ENCODE measurements at places on chromosomes 7 and 10.

- no peak for DNase-seq
These were observed 44.0 kb downstream of the OAT start for GRCh38 chr10:124374535-124375352.

- no peak for DNase-seq
These were observed 15.4 kb downstream of the RNF32 start for GRCh38 chr7:156655983-156656382.

GRCh38 chr10:104614245-104614831 is 26.8 kb upstream of the SORCS3 start:
- no peak for DNase-seq

DNA sequence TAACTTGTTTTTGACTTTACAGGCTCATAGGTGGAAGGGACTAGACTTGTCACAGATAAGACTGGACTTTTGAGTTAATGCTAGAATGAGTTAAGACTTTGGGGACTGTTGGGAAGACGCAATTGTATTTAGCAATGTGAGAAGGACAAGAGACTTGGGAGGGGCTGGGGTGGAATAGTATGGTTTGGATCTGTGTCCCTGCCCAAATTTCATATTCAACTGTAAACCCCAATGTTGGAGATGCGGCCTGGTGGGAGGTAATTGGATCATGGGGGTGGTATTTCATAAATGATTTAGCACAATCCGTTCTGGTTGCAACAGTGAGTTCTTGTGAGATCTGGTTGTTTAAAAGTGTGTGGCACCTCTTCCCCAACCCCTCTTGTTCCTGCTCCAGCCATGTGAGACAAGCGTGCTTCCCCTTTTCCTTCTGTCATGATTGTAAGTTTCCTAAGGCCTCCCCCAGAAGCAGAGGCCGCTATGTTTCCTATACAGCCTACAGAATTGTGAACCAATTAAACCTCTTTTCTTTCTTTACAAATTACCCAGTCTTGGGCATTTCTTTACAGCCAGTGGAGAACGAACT is 22.6 kb downstream of the RNF216 start:
- DNase-seq = no peak

DNA sequence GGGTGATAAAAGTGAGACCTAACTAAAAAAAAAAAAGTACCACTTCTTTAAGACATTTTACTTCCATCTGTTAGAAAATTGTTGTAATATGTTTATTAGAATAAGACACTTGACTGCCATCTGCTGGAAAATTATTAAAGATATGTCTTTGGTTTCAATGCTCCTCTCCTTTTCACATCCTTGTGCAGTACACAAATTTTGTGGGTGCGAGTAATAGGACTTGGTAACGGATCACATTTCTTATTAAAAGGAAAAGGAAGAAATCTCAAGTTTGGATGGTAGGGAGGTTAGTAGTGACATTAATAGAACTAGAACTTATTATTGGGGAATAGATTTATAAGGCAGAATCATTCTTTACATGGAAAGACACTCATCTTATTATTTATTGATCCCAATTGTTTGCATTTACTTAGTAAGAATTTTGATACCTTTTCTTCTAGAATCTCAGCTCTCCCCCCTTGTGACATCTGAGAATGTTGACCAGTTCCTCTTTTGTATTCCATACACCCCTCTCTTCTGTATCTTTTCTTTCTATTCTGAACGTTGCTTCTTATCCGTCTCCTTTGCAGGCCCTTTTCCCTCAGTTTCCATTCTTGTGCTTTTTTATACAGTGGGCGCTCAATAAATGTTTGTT is 43.0 kb upstream of the RPA3 start:
- no peak for DNase-seq

DNA sequence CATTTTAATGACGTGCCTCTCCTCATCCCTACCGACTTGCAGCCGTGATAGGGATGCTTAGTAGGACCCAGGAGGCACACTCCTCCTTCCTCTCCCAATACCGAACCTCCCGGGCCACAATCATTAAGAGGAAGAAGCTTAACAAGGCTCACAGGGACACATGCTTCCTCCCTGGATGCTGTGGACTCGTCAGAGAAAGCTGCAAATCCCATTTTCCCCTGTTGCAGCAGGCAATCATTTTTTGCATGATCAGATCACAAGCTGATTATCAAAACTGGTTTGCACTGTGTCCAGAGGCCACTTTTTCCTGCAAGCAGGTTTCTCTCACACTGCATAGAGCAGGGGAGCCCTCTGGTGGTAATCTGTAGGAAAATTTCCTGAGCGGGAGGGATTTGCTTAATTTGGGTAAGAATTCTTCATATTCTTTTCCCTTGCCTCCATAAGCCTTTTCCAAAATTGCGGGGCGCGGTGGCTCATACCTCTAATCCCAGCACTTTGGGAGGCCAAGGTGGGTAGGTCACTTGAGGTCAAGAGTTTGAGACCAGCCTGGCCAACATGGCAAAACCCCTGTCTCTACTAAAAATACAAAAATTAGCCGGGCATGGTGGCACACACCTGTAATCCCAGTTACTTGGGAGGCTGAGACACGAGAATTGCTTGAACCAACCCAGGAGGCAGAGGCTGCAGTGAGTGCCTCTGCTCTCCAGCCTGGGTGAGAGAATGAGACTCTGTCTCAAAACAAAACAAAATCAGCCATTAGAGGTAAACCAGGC is 16.1 kb upstream of the LAMB4 start:
- no peak for DNase-seq

GRCh38 chr10:132149917-132150316 is 36.8 kb upstream of the DPYSL4 start:
- DNase-seq = no peak

DNA sequence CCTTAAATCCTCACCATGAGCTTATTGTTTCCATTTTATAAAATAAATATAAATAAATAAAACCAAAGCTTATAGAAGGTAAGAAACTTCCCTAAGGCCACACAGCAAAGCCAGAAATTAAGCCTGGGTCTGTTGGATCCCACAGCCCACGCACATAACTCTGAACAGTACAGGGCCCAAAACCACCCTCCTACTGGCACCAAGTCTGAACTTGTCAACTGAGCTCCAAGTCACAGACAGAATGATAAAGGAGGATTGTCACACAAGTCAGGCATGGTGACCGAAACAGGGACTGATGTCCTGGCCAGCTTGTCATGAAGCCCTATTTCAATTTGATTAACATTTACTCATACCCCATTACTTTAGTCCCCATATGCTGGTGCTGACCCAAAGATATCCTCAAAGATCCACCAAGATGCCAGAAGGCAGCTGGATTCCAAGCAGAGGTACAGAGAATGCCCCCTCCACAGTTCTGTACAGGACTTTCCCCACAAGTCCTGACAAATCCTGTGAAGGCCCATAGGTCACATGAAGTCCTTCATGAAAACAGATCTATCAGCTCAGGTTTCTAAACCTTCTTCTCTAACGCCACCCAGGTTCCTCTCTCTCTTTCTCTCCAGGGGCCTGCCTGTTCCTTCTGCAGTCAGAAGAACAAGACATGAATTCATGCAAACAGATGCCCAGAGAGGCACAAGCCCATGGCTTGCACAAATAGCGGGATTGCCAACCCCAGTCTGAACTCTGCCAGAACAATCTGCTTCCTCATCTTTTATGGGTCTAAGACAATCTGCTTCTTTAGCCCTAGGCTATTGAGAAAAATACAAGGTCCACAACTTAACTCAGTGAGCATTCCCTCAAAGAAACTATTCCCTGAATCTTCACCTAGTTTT is 60.9 kb downstream of the GLI3 start:
- no peak for DNase-seq

DNA sequence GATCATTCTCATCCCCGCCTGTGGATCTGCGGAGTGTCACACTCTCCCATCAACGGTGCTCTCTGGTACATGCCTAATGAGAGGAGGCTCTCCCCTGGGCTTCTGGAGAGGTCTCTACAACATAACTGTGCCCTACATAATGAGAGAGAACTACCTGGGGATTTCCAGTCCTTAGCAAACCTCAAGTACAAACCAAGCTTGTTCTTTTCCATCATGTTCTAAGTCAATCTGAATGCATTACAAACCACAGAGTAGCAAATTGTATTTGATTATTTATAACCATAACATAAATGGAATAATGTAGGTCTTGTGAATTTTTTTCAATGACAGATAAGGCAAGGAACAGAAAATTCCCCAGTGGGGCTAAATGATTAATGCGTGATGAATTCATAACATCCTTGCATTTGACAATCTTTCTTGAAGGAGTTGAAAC is 412.4 kb upstream of the NRP1 start:
- no peak for DNase-seq

DNA sequence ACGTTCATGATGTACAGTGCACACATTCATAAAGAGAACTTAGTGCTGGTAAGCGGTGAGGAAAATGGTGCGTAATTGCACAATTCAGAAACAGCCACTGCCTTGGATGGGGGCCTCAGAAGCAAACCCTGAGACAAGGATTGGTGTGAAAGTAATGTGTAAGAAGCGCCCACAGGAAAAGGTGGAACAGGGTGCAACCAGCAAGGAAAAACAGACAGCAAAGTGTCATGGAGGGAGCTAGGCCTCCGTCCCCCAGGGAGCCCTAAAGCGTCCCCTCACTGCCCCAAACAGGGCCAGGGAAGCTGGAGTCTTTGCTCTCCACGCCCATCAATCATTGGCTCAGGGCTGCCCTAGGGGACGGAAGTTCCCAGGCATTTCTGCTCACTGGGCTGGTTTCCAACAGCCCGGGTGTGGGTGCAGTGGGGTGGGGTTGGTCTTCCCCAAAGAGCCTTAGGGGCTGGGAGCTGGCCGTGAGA is 9.6 kb upstream of the C10orf105 start:
- no peak for DNase-seq

DNA sequence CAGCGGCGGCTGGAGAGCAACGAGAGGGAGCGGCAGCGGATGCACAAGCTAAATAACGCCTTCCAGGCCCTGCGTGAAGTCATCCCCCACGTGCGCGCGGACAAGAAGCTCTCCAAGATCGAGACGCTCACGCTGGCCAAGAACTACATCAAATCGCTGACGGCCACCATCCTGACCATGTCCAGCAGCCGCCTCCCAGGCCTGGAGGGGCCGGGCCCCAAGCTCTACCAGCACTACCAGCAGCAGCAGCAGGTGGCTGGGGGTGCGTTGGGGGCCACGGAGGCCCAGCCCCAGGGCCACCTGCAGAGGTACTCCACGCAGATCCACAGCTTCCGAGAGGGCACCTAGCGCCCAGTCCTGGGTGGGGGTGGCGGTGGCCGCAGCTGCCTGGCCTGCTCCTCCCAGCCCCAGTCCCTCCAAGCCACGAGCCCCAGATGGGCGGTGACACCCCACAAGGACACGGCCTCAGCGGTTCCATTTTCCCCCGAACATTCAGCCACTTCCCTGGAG is 1.3 kb downstream of the BHLHA15 start:
- no peak for DNase-seq

DNA sequence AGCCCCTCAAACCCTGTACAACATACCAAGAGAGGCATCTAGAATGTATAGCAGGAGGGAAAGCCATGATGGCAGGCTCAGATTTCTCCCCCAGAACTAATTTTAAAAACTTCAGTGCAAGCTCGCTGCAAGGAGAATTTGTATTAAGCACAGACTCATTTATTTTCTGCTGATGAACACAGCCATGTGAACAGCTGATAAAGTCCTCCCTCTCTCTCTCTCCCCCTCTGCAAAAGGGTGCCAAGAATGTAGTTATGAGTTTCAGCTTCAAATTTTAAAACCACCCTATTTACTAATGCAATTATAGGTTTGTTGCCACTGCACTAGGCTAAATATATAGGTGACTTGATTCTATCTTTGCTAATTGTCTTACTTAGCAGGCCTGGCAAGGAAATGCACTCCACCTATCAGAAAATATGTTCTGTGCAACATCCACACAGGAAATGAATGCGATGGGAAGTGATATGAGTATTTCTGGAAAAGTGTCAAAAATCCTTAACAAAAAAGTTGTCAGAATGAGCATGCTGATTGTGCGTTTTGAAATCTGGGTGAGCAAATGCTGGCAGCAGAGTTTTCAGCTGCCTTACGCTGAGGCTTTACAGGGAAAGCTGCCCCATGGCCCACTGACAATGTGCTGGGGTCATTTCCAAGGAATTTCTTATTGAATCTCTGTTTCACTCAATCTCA is 43.4 kb upstream of the GHITM start:
- no peak for DNase-seq

GRCh38 chr10:97333351-97333600 is 1.3 kb downstream of the FRAT2 start:
- DNase-seq = no peak

DNA sequence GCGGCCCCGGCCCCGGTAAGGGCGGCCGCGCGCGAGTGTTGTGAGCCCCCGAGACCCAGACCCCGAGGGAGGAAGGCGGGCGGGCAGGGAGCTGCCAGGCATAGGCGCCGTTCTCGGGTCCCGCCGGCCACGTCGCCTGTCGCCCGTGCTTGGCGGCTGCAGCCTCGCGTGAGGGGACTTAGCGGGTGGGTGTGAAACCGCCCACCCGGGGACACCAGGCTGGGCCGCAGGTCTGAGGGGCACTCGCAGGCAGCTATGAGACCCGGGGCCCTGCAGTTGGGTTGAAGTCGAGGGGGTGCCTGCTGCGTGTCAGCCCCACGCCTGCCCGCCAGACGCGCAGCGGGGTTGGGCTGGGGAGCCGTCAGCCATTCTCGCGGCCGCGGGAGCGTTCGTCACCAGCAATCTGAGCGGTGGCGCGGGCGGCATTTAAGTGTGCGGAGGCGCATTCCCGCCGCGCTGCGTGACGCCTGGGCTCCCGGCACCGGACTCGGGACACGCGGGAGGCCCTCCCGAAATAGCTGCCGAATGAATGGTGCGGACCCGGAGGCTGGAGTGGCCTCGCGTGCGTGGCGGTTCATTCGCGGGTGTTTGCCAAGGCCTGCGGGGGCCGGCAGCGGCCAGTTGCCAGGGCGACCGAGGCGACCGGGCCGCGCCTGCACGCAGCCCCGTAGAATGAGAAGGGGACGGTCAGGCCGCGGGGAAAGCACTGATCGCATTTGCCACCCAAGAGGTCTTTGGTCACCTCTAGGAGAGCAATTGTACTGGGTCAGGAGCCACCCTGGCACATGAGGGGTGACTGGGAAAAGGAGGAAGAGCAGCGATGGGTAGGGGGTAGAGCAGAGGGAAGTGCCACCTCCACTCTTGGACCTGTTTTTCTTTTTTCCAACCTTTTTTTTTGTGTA is 750 bp downstream of the ZNF398 start:
- peak; percentile 41 for DNase-seq

- no peak for DNase-seq
These were observed 548.3 kb downstream of the SORCS3 start for GRCh38 chr10:105189463-105189800.

- DNase-seq = no peak
These were observed 375.6 kb upstream of the NUPR2 start for GRCh38 chr7:56491636-56492425.
